ENCODE measurements at places on chromosomes 7 and 10.

- no peak for DNase-seq
Measured at GRCh38 chr10:95459446-95460045, 101.6 kb downstream of the SORBS1 start.

DNA sequence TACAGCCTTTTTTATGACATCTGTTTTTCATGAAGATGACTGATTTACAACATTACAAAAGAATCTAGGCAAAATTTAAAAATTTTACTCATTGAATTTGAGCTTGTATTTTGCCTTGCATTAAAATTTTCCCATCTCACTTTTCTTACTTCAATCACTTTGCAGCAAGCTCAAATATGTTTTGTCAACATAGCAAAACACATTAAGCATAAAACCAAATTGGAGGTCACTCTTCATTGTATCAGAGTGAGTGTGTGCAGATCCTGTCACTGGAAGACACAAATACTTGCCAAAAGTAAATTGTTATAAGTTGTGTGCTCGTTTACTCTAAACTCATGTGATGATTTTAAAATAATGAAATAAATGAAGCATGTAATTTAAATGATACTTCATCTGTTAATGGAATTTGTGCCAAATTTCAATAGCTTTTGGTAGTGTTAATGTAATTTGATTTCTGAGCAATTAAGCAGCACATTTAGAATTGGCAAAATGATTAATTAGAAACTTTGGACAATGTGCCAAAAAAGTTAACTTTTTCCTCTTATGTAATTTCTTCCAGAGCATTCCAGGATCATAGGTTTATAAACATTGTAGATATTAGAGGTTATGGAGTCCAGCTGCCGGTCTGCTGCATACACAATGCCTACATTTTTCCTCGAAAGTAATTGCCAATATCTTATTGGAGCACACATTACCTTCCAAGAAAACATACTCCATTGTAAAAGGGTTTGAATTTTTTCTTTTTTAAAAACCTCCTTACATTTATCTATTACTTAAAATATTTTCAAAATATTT, 1078.2 kb upstream of the LRRTM3 start:
- DNase-seq: no peak

GRCh38 chr10:109998513-109998912, 9.3 kb upstream of the ADD3 start:
- DNase-seq: no peak

GRCh38 chr10:89852872-89853271, 151.5 kb downstream of the KIF20B start:
- DNase-seq: no peak

- no peak for DNase-seq
Measured at GRCh38 chr10:118445535-118445934, 103.4 kb upstream of the FAM204A start.

- no peak for DNase-seq
Measured at GRCh38 chr10:33666686-33667480, 332.4 kb upstream of the NRP1 start.

GRCh38 chr7:25849500-25850184, 302.4 kb upstream of the NFE2L3 start:
- no peak for DNase-seq

- no peak for DNase-seq
Measured at GRCh38 chr7:131365838-131366237, 38.2 kb downstream of the MKLN1 start.

DNA sequence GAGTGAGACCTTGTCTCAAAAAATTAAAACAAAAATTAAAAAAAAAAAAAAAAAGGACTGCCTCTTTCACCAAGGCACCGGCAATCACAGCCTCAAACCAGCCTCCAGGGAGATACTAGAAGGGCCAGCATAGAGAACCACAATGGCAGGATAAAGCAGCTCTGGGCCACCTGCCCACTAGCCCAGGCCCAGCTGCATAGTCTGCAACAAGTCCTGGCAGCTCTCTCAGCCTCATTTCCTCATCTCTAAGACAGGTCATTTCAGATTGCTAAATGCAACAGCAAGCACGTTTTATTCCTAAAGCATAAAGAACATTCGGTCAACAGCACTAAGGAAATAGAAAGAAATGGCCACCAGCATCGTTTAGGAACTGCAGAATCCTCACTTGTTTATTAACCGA, 28.8 kb downstream of the XPNPEP1 start:
- no peak for DNase-seq

- no peak for DNase-seq
Measured at GRCh38 chr10:113802997-113803396, 50.9 kb downstream of the DCLRE1A start.

DNA sequence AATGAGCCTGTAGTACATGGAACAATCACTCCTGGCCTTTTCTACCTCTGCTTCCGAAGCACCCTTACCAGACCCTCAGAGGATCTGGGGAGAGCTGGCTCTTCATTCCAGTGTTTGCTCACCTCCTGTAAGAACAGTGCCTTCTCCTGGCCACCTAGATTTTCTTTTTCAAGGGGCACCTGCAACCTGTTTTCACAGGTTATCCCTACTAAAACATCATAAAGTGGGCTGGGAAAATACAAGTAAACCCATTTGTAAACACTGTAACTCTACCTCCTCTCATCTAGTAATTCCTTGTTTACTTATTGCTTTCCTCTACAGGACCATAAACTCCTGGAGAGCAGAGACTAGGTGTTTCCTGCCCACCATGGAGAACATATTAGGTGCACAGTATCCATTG, 1.1 kb downstream of the PIK3AP1 start:
- no peak for DNase-seq

GRCh38 chr10:36765782-36766414, 359.5 kb upstream of the ANKRD30A start:
- DNase-seq: no peak

DNA sequence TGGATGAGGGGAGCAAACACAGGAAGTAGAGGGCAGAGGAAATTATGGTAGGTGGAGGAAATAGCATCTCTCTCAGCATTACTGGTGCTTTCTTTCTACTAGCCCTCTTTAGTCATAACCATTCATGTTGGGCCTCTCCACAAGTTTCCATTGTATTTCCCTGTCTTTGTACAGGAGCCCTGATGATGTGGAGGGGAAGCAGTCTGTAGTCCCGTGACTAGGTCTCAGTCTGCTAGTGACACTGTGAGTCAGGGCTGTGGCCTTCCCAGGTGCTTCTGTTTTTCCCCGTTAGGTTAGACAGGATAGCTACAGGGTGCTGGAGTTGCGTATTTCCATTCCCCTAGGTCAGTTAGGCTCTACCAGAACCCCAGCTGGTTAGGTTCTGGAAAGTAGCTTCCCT, 82.9 kb upstream of the NAMPT start:
- DNase-seq: peak; percentile 6

DNA sequence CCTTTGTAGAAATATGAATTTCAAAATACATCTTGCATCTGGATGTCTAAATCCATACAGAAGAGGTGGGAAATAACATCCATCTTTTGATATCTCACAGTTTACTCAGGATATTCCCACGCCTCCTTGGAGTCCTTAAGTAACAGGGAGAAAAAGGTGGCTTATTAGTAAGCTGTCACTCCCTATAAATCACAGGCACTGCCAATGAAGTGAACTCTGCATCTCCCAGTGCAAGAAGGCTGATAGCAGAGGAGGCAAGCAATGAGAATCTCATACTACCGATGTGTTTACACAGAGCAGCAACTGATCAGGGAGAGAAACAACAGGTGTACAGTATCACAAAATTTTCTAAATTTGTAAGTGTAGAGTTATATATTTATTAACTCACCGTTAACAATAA, 551.8 kb downstream of the NXPH1 start:
- DNase-seq: no peak

DNA sequence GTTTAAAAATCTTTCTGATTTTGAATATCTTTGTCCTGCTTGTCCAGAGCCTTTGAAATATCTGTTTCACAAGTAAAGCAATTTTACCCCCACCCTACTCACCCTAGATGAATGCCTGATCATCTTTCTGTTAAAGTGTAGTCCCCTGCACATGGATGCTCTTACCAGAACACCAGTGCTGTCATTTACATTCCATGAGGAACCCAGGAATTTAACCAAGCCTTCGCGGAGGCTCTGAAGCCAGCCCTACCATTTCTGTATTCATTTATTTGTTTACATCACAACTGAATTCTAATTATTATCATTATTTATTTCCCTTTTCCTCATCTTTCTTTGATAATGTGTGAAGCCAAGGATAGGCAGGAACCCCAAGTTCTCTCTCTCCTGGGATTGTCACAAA, 167.8 kb upstream of the MYO3A start:
- DNase-seq: no peak

GRCh38 chr10:17751781-17752445, at the start of gene TMEM236:
Gene TMEM236 (plus strand): TSS chr10:17752201. CDS start chr10:17752296, 95 bp downstream.
- no peak for DNase-seq

GRCh38 chr7:134472572-134473244, 13.8 kb upstream of the AKR1B1 start:
- no peak for DNase-seq

- DNase-seq: no peak
Measured at GRCh38 chr10:4672201-4672600, 153.8 kb upstream of the AKR1E2 start.

- DNase-seq: no peak
Measured at GRCh38 chr7:40848541-40849221, 713.9 kb downstream of the SUGCT start.

- no peak for DNase-seq
Measured at GRCh38 chr10:13909516-13910258, 322.9 kb downstream of the PRPF18 start.

DNA sequence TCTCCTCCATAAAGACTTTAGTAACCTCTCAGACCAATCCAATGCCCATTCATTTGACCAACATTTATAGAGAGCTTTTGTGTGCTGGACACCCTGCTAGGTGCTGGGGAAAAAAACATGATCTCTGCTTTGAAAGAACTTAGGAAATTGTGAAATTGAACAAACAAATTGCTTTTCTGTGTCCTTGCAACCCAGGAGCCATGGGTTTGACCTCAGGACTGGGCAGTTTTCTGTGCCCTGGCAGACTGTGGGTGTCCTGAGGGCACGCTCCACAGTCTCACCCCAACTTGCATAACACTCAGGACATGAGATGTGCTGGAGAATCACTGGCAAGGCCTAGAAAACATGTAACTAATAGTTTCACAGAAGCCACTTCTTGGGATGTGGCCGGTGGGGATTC, 429.1 kb upstream of the ZMIZ1 start:
- DNase-seq: no peak

- no peak for DNase-seq
Measured at GRCh38 chr7:121966935-121967332, 94.0 kb downstream of the PTPRZ1 start.

- no peak for DNase-seq
Measured at GRCh38 chr10:72756674-72757385, 64.9 kb downstream of the MCU start.

DNA sequence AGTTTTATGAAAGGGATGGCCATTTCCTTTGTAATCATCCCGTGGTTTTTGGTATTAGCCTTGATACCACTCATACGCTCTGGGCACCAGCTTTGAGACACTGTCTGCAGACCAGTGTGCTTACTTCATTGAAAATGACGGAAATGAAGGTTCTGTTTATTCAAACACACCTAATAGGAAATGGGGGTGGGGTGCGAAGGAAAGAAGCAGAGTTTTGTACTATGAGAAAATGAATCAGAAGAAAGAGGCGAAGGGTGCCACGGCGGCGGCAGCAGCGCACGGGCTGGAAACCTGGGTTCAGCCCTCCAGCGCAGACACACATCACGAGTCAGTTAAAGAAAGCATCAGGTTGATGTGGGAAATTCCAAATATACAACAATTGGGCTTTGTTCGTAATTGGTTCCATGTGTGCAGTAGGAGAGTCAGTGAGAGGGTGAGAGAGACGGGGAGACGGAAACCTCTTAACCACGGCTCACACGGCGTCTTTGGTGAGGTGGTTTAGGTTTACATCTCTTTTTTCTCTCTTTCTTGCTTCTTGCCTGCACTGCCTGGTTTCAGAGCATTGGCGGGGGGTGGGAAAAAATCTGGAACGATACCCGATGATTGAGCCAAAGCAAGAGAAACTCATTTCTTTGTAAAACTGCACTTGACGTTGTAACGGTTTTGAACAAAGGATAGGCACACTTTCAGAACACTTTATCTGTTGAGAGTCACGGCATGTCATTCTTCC, 321.2 kb downstream of the FRMD4A start:
- DNase-seq: no peak

GRCh38 chr7:80428161-80429054, 83.5 kb downstream of the GNAT3 start:
- DNase-seq: peak; percentile 41

- no peak for DNase-seq
Measured at GRCh38 chr10:29285624-29286051, 3.2 kb upstream of the LYZL1 start.
